Stimulated activated naive CD4-positive, alpha-beta T cell treated with Interleukin-2 at 50 U/mL for 16 hours (primary cell): ENCODE measurements at places on chromosomes 3 and 15.

DNA sequence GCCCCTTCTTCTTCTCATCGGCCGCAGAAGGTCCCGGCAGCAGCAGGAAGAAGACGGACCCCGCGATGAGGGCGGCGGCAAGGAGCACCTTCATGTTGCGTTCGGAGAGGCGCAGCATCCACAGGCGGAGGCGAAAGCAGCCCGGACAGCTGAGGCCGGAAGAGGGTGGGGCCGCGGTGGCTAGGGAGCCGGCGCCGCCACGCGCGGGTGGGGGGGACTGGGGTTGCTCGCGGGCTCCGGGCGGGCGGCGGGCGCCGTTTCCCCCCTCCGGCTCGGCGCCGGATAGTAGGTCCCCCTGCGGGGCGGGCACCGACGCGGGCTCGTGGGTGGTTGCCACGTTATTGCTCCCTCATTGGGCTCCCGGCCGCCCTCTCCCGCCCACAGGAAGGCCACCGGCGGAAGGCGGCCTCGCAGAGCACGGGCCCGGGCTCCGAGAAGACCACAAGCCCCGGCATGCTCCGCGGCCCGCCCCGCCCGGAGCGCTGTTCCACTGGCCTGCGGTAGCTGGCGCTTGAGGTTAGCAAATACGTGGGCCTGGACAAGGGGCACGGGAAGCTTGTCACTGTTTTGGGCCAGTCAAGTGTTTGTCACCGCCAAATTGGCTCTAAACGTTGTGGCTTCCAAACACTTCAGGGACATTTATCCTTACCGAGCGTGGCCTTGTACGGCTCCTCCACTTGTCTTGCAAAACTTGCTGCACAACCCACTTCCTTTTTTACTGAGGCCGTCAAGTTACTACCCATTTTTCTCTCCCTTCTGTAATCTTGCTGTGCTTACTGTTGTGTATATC, at the start of gene PPIB:
Gene PPIB, minus strand, starts transcription at position 154 of the 790 bp plus-strand sequence. Its CDS starts 36 bp downstream, at position 118.
- peak; percentile 98 for DNase-seq

- DNase-seq, result no peak
Observed at GRCh38 chr15:29774900-29775299, 47.4 kb downstream of the TJP1 start.

DNA sequence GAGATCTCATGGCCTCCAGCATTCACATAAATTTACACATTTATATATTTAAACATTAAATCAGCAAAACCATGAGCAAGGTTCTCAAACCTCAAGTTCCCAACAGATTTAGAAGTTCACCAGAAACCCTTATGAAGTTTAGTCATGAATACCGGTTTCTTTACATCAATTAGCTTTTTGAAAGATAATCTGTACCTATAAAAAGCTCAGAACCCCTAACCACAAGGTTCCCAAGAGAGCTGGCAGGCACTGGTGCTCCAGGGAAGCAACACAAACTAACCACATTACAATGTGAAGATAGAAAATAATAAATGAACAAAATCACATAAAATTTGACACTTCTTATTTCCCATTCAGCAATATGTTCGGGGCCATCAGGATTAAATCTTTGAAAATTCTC, 150.9 kb downstream of the FBN1 start:
- DNase-seq, result no peak

- DNase-seq, result no peak
Observed at GRCh38 chr3:62237286-62237948, 135.9 kb downstream of the FEZF2 start.

- DNase-seq, result no peak
Observed at GRCh38 chr3:176926034-176926433, 271.2 kb downstream of the TBL1XR1 start.

- DNase-seq, result no peak
Observed at GRCh38 chr3:45952456-45952855, 9.2 kb downstream of the CXCR6 start.

DNA sequence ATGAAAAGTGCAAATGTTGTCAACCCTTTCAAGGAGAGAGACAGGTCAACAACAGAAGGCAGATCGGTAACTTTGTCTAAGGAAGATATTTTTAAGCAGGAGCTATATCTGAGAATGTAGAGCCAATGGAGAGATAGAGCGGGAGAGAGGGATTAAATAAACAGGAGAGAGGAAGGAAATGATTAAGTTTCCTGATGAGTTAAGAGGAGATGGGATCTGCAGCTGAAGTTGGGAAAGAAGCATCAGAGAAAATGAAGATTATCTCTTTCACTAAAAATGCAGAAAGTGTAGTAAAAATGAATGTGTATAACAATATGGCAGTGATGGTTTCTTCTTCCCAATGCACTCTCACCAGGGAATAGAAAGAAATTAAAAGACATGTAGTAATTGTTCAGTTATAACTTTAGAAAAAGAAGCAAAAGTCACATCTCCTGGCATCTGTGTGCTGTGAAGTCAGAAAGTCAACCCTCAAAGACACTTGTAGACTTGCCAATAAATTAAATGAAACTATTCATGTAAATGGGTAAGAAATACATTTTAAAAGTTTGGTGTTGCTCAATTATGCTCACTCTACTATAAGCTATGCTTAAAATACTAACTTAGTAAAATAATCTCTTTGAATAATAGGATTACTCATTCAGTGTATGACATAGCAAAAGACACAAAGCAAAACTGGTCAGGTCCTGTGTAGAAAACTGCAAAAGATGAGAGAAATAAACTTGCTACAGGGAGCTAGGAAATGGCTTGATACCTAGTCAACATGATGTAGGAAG, 264.6 kb downstream of the ZIC4 start:
- DNase-seq, result no peak

- no peak for DNase-seq
Observed at GRCh38 chr3:8848696-8849131, 79.3 kb upstream of the OXTR start.

- no peak for DNase-seq
Observed at GRCh38 chr3:36734742-36735141, 29.6 kb downstream of the DCLK3 start.

GRCh38 chr3:164673738-164674137, 404.6 kb downstream of the SI start:
- no peak for DNase-seq

- DNase-seq, result no peak
Observed at GRCh38 chr3:143770391-143770790, 77.9 kb downstream of the SLC9A9 start.

DNA sequence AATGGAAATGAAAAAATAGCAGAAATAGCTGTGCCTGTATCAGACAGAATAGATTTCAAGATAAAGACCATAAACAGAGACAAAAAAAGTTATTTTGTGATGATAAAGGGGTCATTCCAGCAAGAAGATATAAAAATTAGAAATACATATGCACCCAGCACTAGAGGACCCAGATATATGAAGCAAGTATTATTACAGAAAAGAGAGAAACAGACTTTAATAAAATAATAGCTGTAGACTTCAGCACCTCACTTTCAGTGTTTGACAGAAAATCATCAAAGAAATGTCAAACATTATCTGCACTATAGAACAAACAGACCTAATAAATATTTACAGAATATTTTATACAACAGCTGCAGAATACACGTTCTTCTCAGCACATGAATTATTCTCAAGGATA, 783.7 kb downstream of the PLOD2 start:
- DNase-seq, result no peak

DNA sequence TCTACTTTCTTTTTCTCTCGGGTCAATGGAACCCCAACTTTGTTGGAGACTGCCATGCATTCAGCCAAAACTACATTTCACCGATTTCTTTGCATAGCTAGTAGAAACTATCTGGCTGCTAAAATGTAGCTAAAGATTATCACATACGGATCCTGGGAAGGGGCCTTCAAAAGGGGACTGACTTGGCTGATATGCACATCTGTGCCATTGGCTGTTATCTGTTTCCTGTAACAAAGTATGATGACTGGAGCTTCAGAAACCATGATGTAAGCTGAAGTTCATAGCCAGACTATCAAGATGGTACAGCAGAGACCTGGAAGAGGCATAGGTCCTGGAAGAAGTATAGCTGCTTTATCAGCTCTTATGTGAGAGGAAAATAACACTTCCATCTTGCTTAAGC, 179.1 kb downstream of the NSUN3 start:
- DNase-seq, result no peak

GRCh38 chr3:43960448-43960840, 269.7 kb downstream of the ABHD5 start:
- DNase-seq, result no peak

DNA sequence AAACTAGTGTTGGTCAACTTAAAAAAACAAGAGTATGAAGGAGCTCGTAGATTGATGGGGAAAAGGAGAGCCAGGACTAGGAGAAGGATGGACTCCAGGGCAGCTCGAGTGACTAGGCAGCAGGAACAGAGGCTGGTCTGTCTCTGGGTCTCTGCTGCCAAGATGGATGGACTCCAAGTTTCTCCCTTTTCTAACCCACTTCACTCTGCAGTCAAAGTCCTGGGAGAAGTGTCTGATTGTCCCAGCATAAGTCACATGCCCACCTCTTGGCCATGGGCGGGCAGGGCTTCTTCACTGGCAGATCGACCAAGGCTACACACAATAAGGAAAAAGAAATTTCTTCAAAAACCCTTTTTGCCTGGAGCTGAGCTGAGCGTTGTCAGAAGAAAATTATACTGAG, 9.2 kb upstream of the EPB42 start:
- no peak for DNase-seq

DNA sequence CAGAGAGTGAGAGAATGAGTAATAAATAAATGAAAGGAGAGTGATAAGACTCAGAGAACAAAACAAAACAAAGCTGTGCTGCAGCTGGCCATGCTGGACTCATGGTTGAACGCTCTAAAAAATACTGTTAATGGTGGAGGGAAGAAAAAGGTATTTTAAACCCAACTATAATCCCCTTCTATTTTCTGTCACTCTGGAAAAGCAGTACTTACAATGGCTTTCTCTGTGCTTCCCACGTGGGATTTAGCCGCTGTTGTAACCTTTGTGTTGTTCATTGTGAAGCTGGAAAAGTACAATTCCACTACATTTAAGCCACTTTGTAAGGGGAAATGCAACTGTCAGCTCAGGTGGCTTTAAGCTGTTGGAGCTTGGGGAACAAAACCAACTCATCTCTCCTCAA, 917.7 kb downstream of the IGSF11 start:
- no peak for DNase-seq

GRCh38 chr15:49036650-49037545, 9.3 kb downstream of the SECISBP2L start:
- DNase-seq, result no peak

- no peak for DNase-seq
Observed at GRCh38 chr3:167772992-167773391, 37.5 kb downstream of the SERPINI1 start.

- no peak for DNase-seq
Observed at GRCh38 chr3:123158899-123159390, 42.8 kb upstream of the SEC22A start.

DNA sequence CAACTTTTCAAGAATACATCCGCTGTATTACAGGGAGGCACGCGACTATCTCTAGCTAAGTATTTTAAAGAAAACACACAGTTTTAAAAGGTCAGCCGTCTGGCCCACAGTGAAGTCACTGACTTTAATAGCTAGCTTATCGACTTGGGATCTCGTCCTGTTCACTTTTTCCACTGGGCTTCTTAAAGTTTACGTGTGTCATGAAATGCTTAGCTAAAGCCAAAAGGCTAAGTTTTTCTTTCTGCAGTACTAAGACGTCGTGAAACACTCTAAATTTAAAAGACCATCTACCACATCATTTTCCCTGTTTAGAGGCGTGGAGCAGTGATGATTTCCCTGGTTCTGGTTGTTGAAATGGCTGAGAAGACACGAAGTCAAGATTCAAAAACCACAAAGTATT, 27.1 kb downstream of the LRIG1 start:
- peak; percentile 22 for DNase-seq

GRCh38 chr3:11622586-11623550, 20.8 kb downstream of the VGLL4 start:
- no peak for DNase-seq

GRCh38 chr3:127714866-127715265, 42.1 kb downstream of the ABTB1 start:
- no peak for DNase-seq

- DNase-seq, result no peak
Observed at GRCh38 chr15:66765478-66766281, 63.6 kb downstream of the SMAD6 start.

GRCh38 chr3:134601539-134602439, 49.0 kb downstream of the KY start:
- DNase-seq, result no peak

DNA sequence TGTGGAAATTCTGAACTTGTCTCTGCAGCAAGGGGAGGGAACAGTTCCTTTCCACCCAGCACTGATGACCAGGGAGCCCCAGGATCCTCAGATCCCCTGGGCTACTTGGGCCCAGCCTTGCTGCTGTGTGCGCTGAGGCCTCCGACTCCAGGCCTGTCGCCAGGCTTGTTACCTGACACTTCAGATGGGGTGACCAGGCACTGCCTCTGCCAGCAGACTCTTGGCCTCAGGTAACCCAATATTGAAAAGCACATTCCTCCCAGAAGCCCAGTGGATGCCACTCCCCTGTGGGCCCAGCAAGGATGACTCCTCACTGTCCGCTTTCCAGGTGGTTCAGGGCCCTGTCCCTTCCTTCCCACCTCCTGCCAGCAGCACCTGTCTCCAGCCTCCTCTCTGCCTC, 3.5 kb upstream of the PLA2G4E start:
- DNase-seq, result no peak

GRCh38 chr15:47523681-47524475, 193.4 kb upstream of the SEMA6D start:
- no peak for DNase-seq

DNA sequence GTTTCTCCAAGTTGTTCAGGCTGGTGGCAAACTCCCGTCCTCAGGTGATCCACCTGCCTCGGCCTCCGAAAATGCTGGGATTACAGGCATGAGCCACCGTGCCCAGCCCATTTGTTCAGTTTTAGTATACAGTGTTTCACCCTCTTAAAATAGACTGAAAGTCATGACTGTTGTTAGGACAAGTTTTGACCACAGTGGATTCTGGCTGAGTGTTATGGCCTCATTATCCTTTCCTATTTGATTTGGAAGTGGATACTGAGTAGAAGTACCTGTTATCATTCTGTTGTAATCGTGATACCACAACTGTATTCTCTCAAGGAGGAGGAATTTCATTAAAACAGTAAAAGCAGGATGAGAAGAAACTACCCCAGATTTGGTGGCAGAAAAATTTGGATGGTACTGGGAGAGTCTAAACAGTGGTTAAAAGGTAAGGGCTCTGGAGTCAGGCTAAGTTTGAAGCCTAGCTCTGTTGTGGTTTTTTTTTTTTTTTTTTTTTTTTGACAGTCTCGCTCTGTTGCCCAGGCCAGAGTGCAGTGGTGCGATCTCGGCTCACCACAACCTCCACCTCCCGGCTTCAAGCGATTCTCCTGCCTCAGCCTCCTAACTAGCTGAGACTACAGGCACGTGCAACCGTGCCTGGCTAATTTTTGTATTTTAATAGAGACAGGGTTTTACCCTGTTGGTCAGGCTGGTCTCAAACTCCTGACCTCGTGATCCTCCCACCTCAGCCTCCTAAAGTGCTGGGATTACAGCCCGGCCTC, 2.6 kb downstream of the MAP2K1 start:
- DNase-seq, result no peak

DNA sequence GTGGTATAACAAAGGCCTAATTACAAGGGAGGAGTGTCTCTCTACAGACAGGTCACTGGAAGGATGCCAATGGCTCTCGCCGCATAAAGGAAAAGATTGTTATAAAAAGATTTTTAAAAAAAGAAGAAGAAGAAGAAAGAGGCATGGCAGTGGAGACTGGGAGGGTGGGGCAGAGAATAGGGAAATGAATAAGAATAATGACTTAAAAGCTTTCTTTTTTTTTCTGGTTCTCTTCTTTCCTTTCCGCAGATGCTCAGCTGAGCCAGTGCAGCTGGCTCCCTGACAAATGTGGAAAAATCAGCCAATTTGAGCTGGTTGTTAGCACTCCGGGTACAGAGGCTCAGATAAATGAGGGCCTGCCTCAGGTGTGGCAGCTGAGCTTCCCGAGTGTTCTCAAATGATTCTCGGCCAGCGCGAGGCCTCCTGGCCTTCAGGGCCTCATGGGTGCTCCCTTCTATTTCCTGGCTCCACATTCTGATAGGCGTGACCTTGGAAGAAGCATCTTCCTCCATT, 234.1 kb downstream of the RORA start:
- no peak for DNase-seq
